ENCODE measurements at places on chromosomes 5 and 9.

DNA sequence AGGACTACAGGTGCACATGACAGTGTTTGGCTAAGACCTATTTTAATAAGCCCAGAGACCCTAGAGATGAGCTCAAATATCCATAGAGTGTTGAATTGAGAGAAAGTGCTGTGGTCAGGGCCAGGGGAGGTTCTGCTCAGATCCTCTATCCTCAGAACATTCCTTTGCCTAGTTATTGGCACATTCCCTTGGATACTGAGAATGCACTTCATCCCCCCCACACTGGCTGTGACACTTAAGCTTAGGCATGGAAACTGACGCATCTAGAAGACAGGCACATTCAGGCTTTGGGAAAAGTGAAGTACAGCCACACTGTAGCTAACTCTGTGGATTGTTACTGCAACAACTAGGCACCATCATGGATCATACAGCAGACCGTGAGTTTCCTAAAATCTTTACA lies 27.1 kb upstream of the RASGRF2 start:
- no peak for DNase-seq

- no peak for DNase-seq
Observed at GRCh38 chr5:133969654-133970324, 1.4 kb upstream of the C5orf15 start.

DNA sequence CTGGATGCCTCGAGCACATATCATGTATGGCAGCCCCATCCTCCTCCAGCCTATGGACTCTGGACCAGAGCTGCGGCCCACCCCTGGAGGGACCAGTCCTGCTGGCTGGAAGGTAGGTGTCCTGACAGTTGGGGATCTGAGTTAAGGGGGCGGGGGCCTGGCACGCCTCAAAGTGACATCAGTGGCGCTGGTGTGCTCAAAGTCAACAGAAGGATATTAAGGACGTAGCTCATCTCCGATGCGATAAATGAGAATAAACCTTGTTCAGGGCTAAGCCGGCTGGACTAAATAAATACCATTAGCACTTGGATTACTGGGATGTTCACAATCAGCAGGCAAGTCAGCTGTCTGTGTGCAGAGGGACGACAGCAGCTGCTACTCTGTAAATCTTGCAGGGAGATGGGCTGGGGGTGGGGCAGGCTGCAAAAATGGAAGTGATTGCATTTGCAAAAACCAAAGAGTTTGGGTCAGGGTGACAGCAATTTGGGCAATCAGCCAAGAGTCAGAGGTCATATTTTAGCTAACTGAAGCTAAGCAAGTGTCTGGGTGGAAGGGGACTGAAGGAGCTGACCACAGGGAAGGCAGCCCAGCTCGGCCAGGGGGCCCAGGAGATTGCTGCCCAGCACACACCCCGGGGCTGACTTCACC lies 80.0 kb upstream of the LRRTM2 start:
- DNase-seq, result no peak

GRCh38 chr5:8417316-8418048 lies 548.5 kb downstream of the MTRR start:
- no peak for DNase-seq

DNA sequence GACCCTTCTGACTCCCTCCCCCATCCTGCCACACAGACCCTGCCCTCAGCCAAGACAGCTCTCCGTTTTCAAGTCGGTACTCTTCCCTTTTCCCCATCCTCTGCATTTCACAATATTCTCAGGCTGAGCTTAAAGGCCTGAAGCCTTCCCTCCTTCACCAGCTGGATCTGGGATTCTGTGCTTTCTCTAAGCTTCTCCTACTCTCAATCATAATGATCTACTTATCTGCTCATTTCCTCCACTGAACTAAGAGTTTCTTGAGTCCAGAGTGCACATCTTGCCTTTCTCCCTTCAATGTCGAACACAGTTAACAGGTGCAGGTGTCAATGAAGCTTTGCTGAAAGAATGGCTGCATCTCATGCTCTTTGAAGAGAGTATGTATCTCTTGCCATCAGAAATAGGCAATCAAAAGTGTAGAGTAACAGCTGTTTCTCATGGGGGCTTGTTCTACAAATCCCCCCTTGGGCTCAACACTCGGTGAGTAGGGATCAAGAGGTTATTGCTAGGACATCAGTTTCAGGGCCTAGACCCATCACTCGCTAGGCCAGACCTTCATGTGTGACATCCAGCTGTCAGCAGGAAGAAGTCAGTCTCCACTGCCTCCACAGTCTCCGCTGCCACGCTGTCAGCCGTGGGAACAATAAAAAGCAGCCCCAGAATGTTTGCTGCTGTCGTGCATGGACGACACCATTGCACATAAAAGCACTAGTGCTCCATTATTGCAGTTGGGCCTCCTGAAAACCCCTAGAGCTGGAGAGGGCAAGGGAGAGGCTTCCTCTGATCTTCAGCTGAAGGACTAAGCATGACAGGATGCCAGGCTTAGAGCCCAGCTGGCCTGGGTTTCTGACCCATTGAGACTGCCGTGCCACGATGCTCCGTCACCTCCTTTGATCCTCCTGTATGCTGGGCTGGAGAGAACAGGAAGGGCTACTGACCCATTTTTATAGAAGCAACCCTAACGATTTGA lies 23.7 kb downstream of the TRAF1 start:
- no peak for DNase-seq

- peak; percentile 85 for DNase-seq
Observed at GRCh38 chr9:96383165-96383942, at the start of gene SLC35D2. SLC35D2 (minus strand) TSS chr9:96383711; CDS start chr9:96383634, 77 bp downstream.

DNA sequence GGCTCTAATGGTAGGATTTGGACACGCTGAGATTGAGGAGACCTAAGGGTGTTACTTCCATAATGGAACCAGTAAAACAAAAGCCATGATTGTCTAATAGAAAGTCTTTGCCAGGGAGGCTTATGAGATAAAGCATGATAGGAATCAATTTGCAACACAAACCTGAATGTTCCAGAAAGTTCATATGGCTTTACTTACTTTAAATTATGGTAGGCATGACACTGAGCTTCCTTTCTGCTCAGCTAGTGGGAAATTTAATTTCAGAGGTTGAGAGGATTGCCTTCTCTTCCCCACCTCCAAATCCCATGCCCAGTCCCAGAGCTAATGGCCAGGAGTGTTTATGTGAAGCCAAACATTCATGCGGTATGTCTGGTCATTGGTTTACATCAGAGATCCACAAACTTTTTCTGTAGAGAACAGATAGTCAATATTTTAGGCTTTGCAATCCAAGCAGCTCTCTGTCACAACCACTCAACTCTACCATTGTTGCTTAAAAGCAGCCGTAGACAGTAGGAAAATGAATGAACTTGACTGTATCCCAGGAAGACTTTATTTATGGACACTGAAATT lies 114.5 kb downstream of the UGCG start:
- DNase-seq, result peak; percentile 45
